Colonic mucosa (tissue), 4 donors: ENCODE measurements at places on chromosomes 5 and 9. TPM values are rescaled to one million over a fixed set of nuclear protein-coding genes. Genes with fewer than 3 reads are reported as not detected.

- H3K36me3 ChIP-seq = no peaks in the 10 kb centered on the region
- H3K27ac ChIP-seq = no peak overlapping the region
- no peaks in the 10 kb centered on the region for H3K27me3 ChIP-seq
- H3K4me1 ChIP-seq = no peaks in the 10 kb centered on the region
- H3K4me3 ChIP-seq = no peak overlapping the region
- no peak for DNase-seq
Measured at GRCh38 chr5:82728926-82729702, 348.1 kb downstream of the TMEM167A start.

GRCh38 chr9:96423322-96423984, 5.3 kb upstream of the ZNF367 start:
- no peak overlapping the region for H3K27ac ChIP-seq
- peaks cover 6% of the 10 kb centered on the region for H3K4me1 ChIP-seq
- no peaks in the 10 kb centered on the region for H3K36me3 ChIP-seq

GRCh38 chr5:124772457-124773200, 26.2 kb upstream of the ZNF608 start:
- DNase-seq = no peak
- no peak overlapping the region for H3K4me3 ChIP-seq
- no peaks in the 10 kb centered on the region for H3K4me1 ChIP-seq
- no peaks in the 10 kb centered on the region for H3K27me3 ChIP-seq
- no peaks in the 10 kb centered on the region for H3K36me3 ChIP-seq

DNA sequence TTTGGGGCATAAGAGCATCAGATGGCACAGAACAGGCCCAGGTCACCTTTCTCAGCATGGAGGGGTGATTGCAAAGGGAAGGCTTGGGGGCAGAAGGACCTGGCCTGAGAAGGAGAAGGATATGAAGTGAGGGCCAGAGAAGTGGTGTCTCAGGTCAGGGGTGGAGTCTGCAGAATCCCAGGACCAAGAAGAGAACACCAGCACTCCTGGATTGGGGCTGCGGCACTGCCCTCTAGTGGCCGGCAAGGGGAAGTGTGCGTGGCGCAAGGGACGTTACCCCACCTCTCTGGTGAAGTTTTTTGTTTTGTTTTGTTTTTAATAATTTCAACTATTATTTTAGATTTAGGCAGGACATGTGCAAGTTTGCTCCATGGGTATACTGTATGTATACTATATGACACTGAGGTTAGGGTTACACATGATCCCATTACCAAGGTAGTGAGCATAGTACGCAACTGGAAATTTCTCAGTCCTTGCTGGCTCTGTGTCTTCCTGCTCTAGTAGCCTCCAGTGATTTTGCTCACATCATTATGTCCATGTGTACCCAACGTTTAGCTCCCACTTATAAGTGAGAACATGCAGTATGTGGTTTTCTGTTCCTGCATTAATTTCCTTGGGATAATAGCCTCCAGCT, 1548.6 kb downstream of the EFNA5 start:
- no peaks in the 10 kb centered on the region for H3K4me1 ChIP-seq
- H3K27ac ChIP-seq = no peak overlapping the region
- no peaks in the 10 kb centered on the region for H3K27me3 ChIP-seq
- H3K36me3 ChIP-seq = no peaks in the 10 kb centered on the region

The GLRA1 gene
- not detected for total RNA-seq

DNA sequence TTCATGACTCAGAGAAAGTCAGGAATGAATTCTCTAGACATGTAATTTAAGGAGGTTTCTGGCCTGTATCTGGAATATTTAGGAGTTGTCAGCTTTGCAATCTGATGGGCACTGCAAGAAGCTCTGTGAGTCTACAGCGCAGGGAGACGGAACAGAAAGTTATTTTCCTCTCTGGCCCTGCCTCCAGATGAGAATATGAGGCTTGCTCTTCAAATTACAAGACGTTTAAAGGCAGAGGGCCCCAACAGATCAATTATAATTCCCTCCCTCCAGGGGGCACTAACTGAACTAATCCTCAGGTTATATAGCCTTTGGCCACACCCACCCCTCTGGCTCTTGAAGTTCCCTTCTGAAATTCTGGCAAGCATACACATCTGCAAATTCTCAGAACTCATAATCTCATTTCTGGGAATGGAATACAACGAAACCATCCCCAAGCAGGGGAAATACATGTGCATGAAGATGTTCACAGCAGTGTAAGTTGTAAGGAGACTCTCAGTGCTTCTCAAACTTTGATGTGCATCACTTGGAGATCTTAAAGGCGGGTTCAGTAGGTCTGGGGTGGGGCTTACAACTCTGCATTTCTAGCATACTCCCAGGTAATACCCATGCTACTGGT, 307.6 kb downstream of the CWC27 start:
- H3K4me3 ChIP-seq = no peak overlapping the region
- no peak overlapping the region for H3K27ac ChIP-seq
- no peaks in the 10 kb centered on the region for H3K36me3 ChIP-seq
- H3K27me3 ChIP-seq = no peaks in the 10 kb centered on the region
- DNase-seq = peak; percentile 38
- no peaks in the 10 kb centered on the region for H3K4me1 ChIP-seq

- DNase-seq = no peak
- no peak overlapping the region for H3K4me3 ChIP-seq
- no peaks in the 10 kb centered on the region for H3K4me1 ChIP-seq
- H3K27me3 ChIP-seq = no peaks in the 10 kb centered on the region
- no peak overlapping the region for H3K27ac ChIP-seq
Measured at GRCh38 chr5:2522372-2522771, 229.1 kb downstream of the IRX2 start.

DNA sequence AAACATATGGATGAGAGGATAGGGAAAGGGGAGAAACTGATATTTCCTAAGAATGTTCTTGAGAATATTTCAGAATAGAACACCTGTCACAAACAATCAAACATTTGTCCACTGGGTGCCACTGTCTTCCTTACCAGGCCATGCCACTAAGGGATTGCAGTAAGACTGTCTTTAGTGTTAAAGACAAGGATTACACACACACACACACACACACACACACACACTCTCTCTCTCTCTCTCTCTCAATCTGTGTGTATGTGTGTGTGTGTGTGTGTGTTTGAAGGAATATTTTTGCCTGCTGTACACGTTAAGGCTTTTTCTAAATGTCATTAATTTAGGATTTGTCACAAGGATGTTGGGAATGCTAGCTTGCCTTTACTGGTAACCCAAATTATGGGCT, 54.4 kb downstream of the CCDC192 start:
- peak overlapping the region; percentile 55 for H3K27ac ChIP-seq
- no peaks in the 10 kb centered on the region for H3K27me3 ChIP-seq
- DNase-seq = peak; percentile 69
- H3K36me3 ChIP-seq = no peaks in the 10 kb centered on the region
- H3K4me1 ChIP-seq = no peaks in the 10 kb centered on the region
- no peak overlapping the region for H3K4me3 ChIP-seq

- peak; percentile 49 for DNase-seq
- H3K4me3 ChIP-seq = no peak overlapping the region
- no peaks in the 10 kb centered on the region for H3K4me1 ChIP-seq
- no peak overlapping the region for H3K27ac ChIP-seq
- H3K27me3 ChIP-seq = no peaks in the 10 kb centered on the region
Measured at GRCh38 chr9:38641985-38642864, 21.8 kb upstream of the ANKRD18A start.

The ADGRD2 gene
- total RNA-seq = not detected

DNA sequence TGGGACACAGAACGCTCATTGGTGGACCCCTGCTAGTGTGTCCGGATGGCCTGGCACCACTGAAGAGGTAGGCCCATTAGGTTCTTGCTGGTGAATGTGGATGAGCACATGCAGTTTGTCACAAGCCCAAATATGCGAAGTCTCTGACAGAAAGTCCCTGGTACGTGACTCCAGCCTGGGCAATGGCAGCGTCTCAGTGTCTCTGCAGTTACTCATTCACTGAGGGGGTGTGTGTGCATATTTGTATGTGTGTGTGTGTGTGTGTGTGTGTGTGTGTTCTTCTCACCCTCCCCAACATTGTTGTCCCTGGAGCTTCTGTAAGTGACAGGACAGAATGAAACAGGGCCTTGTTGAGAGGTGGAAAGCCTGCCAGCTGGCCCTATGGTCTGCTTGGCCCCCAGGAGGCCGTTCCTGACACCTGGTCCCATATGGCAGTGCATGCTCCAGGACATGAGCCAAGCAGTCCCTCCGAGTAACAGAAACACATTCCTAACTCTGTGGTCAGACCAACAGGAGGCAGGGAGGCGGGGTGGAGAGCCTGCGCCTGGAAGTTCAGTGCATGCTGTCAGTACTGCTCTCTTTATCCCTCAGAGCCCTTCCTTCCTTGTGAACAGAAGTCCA, 169.9 kb downstream of the SLC28A3 start:
- H3K27me3 ChIP-seq = no peaks in the 10 kb centered on the region
- no peak overlapping the region for H3K4me3 ChIP-seq
- no peak overlapping the region for H3K27ac ChIP-seq
- peak; percentile 53 for DNase-seq
- no peaks in the 10 kb centered on the region for H3K36me3 ChIP-seq
- no peaks in the 10 kb centered on the region for H3K4me1 ChIP-seq

The SLC6A18 gene
- not detected for total RNA-seq

The FST gene
- 3.2 TPM for total RNA-seq

- H3K27me3 ChIP-seq = peaks cover 17% of the 10 kb centered on the region
- peak overlapping the region; percentile 58 for H3K4me3 ChIP-seq
- H3K36me3 ChIP-seq = no peaks in the 10 kb centered on the region
- H3K4me1 ChIP-seq = peaks cover 11% of the 10 kb centered on the region
Measured at GRCh38 chr5:136193322-136193935, 467 bp upstream of the SMIM32 start.

- H3K27ac ChIP-seq = no peak overlapping the region
- no peaks in the 10 kb centered on the region for H3K36me3 ChIP-seq
- no peak overlapping the region for H3K4me3 ChIP-seq
- no peak for DNase-seq
- no peaks in the 10 kb centered on the region for H3K27me3 ChIP-seq
Measured at GRCh38 chr5:513216-514100, 10.8 kb downstream of the SLC9A3 start.

- H3K27ac ChIP-seq = no peak overlapping the region
- peak; percentile 81 for DNase-seq
- no peaks in the 10 kb centered on the region for H3K36me3 ChIP-seq
- peaks cover 3% of the 10 kb centered on the region for H3K4me1 ChIP-seq
- no peak overlapping the region for H3K4me3 ChIP-seq
Measured at GRCh38 chr5:127878174-127878750, 175.1 kb downstream of the CCDC192 start.

DNA sequence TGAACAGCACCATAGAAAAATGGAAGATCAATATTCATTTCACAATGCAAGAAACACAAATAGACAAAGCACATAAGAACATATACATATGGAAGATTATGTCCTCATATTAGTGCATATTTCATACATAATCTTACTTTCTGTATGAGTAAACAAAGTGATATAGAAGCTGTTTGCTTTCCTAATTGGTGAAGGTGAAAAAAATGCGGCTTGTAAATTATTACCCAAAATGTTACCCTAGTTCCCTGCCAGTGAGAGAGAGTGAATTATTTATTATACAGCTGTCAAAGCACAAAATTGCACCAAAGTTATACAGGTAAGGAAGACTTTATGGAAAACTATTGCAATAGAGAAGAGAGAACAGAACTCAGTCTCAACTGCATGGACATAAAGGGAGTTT, 1485.0 kb upstream of the CDH9 start:
- no peak overlapping the region for H3K27ac ChIP-seq
- no peaks in the 10 kb centered on the region for H3K4me1 ChIP-seq
- H3K27me3 ChIP-seq = no peaks in the 10 kb centered on the region

DNA sequence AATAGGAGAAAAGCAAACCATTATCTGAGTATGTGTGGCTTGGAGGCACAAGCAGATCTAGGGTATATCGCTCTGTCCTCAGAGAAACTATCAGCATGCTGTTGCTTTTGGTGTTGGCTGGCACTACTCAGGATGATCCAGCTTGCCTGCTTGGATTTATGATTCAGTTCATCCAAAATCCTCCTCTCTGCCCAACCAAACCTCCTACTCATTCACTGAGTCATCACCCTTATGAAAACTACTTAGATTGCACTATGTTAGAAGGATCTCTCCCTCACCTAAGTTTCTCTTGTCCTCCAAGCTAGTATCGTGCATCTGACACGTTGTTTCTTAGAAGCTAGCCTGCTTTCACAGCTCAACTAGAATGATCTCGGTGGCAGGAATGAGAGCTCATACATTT, 14.2 kb upstream of the ZBED3 start:
- H3K27me3 ChIP-seq = no peaks in the 10 kb centered on the region
- DNase-seq = no peak
- no peak overlapping the region for H3K4me3 ChIP-seq
- H3K36me3 ChIP-seq = no peaks in the 10 kb centered on the region
- H3K4me1 ChIP-seq = no peaks in the 10 kb centered on the region

The ANKRD31 gene
- 0.05 TPM for total RNA-seq

The CCDC192 gene
- total RNA-seq = not detected

DNA sequence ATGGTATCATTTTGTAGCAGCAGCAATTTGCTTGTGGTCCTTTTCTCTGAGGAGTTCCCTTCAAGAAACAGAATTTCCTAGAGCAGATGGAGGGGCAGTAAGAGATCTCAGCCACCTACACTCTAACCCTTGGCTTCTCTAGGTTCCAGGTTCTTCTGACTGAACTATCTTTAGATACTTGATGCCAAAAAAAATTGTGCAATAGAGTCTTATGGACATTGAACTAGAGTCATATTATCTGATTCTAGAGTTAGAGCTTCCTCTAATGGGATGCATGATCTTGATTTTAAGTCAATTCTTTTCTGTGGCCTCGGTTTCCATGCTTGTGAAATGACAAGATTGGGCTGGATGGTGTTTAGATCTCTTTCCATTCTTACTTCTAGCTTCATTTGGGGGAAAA, 142.8 kb downstream of the EGFLAM start:
- H3K4me1 ChIP-seq = no peaks in the 10 kb centered on the region
- H3K27me3 ChIP-seq = no peaks in the 10 kb centered on the region
- no peak overlapping the region for H3K4me3 ChIP-seq
- no peak overlapping the region for H3K27ac ChIP-seq
- H3K36me3 ChIP-seq = no peaks in the 10 kb centered on the region

DNA sequence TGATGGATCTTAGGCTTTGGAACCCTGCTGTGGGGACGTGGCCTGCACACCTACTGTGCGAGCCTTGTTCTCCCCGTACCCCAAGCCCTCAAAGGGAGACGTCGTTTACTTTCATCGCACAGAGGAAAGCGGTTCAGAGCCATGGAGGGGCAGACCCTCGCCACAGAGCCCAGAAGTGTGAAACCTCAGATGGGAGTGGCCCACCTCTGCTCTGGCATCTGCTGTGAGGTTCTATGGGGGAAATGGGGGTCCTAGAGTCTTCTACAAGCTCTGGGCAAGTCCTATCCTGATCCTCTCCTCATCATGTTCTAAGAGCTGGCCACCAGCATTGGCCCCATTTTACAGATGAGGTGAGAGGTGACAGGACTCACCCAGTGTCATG, 3.7 kb upstream of the RNF44 start:
- peak overlapping the region; percentile 79 for H3K27ac ChIP-seq
- no peak overlapping the region for H3K4me3 ChIP-seq
- H3K27me3 ChIP-seq = no peaks in the 10 kb centered on the region
- peaks cover 9% of the 10 kb centered on the region for H3K4me1 ChIP-seq
- DNase-seq = no peak

DNA sequence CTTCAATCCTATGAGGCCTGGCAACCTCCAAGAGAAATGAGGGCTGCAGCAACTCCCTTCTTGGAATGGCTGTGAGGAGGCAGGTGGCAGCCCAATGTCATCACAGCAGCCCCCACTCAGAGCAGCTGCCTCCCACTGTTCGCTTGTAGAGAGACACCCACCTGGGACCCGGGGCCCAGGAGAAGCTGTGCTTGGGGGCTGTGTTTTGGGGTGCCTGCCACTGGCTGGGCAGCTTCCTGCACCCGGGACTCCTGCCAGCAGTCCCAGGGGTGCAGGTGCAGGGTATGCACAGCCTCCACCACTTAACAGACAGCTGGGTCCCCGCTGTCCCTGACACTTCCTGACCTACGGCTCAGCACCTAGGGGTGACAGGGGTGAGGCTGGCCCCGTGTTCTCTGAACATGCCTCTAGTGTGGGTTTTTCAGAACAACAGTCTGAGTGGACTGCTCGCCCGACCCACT, 26.2 kb downstream of the NIPAL4 start:
- no peak for DNase-seq
- no peak overlapping the region for H3K27ac ChIP-seq
- no peaks in the 10 kb centered on the region for H3K4me1 ChIP-seq
- H3K36me3 ChIP-seq = no peaks in the 10 kb centered on the region
